ENCODE measurements at places on chromosomes 11 and 22.
A peak's percentile ranks its signal among the peaks of the same experiment; 100 is the strongest.

DNA sequence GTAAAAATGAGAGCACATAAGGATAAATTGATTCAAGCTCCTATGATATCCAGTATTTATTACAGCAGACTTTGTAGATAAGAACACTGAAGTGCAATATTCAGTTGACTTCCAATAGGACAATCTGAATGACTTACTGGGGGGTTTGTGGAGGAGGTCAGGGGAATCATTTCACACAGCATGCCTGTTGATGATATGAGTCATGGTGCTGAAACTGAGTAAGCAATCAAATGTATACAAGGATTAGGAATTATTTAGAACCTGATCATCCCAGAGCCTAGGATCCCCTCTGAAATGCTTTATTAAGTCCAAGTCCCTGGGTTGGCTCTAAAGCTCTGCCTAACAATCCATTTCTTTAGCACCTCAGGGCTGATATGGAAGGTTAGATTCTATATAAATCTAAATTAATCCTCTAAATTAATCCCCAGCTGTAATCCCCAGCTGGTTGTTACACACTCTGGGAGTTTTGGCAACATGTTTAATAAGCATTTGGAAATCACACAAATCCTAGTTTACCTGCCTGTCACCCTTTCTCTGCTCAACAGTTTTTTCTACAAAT is 326.4 kb downstream of the GUCY1A2 start:
- no peak for DNase-seq

GRCh38 chr11:95231881-95232605 is 1.0 kb upstream of the SESN3 start:
- DNase-seq: peak; percentile 41

GRCh38 chr11:36354221-36355003 is 58.3 kb downstream of the PRR5L start:
- DNase-seq: no peak

GRCh38 chr11:116412118-116412889 is 360.5 kb downstream of the BUD13 start:
- no peak for DNase-seq

DNA sequence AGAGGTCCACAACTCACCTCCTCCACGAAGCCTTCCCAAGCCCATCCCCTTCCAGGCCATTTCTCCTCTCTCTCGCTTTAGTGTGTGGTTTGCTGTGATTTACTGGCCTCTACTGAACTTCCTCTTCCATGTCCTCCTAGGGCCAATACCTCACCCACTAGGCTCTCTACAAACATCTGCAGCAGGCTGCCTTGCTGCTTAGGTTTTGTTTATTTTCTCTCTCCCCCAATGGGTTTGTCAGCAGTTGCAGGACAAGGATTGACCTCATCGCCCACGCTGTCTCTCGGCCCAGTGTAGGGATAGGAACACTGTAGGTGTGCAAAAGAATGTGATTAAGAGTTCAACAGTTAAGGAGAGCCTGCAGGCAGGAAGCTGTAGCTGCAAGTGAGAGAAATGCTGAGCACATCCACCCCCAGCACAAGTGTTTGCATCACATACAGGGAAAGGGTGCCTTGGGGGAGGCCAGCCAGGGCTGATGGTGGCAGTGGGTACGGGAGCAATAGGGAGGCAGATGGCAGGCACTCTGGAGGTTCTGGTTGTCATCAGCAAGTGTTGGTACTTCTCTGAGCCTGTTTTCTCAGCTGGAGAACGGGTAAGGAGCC is 1.4 kb downstream of the PC start:
- DNase-seq: no peak

DNA sequence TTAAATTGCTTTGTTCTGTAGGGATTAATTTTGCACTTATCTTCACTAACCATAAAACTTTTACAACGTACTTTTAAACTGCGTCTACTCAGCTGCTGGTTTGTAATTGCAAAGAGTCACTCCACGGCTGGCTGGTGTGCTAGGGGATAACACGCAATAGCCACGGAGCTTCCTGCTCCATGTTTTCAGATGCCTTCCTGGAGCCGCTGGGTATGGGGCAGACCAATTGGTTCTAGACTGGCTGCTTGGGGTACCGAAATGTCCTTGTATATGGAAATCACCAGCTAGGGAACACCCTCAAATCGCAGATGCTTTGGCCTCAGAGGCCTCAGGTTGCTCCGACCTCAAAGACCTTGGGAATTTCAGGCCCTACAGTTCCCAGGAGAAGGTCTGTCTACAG is 3.8 kb upstream of the CSNK2A3 start:
- no peak for DNase-seq

DNA sequence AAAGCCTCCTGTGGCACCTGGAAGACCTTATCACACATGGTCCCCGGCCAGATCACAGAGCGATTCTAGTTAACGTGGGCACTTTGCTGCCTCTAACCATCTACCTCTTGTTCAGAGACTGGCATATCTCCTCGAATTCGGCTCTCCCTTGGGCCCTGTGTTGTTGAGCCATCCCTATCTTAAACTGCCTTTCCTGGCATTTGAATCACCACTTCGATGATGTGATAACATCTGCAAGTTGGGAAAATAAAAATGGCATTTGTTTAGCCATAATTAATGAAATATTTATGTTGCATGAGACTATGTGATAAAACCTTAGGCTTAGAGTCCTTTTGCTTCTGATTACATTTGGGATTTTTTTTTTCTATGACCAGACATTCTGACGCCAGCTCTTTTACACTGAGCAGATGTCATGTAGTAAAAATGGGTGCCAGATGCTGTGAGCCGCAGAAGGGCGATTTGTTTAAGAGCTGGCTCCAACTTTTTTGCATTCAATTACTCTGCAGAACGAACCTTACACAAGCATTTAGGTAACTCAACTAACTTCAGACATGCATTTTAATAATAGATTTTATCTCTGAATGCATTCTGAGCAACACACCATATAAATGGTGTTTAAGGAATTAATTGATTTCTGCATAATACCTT is 58.5 kb upstream of the PARVA start:
- DNase-seq: no peak

DNA sequence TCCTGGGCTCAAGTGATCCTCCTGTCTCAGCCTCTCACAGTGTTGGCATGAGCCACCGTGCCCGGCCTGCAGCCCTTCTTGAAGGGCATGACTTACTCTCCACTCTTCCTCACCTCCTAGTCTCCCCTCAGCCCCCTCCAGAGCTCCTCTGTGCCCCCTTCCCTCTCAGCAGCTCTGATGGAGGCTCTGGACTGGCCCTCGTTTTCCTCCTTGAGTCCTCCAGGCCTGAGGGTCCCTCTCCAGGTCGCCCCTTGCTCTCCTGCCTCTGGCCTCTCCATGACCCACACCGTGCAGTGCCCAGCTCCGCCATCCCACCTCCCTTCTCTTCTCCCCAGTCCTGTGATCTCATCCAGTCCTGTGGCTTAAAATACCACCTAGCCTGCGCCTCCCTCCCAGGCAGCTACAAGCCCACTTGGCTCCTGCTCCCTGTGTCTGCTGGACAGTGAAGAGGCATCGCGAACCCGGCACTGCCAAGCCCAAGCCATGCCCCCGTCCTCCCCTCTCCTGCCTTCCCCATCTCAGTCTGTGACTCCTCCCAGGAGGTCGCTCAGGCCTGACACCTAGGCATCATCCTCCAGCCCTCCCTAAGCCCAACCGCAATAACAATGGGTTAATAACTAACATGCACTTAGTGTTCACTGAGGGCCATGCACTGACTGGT is 11.9 kb downstream of the KCNJ4 start:
- no peak for DNase-seq
